ENCODE measurements at places on chromosomes 2 and 18.

GRCh38 chr18:78049281-78049680 lies 799.6 kb downstream of the GALR1 start:
- DNase-seq, result no peak

GRCh38 chr18:57538614-57539013 lies 47.9 kb downstream of the FECH start:
- DNase-seq, result no peak

DNA sequence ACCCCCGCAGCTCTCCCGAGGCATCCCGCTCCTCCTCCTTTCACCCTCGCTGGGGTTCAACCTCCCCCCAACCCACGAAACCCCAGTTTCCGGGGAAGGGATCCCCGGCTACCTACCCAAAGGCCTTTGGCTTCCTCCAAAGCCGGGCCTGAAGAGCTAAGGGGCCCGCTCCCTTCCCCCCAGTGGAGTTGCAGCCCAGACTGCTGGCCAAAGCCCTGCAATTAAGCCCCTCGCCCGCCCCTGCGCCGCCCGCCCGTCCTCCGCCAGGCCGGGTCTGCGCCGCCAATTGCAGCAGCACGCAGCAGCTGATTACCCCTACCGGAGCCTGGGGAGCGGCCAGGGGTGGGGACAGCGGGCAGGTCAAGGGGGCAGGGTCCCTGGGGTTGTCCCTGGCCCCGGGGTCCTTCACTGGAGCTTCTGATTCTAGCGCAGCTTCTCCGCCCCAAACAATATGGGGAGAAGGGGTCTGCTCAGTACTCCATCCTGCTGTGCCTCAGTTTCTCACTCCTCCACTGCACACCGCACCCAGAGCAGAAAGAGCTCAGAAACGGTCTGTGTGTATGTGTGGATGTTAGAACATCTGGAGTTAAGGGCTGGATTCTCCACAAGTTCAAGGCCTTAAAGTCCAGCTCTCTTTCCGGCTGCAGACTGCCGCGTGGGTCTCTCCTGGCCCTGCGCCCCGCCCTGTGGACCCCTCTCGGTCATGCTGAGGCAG lies 16.9 kb downstream of the WNT10A start:
- DNase-seq, result peak; percentile 21

DNA sequence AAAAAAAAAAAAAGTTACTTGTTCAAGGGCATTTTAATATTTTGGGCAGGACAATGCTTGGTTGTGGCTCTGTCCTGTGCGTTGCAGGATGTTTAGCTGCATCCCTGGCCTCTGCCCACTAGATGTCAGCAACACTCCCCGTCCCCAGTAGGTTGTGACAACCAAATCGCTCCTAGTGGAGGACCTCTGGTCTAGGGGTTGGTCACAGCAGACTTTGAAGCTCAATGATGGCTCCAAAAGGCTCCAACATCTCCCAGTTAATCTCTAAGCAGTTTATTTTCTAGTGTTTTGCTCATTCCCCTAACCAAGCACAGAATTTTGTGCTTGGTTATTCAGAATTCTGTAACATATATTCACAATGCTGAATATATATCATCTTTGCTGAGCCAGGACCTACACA lies 67.0 kb downstream of the CHRNA1 start:
- peak; percentile 88 for DNase-seq

DNA sequence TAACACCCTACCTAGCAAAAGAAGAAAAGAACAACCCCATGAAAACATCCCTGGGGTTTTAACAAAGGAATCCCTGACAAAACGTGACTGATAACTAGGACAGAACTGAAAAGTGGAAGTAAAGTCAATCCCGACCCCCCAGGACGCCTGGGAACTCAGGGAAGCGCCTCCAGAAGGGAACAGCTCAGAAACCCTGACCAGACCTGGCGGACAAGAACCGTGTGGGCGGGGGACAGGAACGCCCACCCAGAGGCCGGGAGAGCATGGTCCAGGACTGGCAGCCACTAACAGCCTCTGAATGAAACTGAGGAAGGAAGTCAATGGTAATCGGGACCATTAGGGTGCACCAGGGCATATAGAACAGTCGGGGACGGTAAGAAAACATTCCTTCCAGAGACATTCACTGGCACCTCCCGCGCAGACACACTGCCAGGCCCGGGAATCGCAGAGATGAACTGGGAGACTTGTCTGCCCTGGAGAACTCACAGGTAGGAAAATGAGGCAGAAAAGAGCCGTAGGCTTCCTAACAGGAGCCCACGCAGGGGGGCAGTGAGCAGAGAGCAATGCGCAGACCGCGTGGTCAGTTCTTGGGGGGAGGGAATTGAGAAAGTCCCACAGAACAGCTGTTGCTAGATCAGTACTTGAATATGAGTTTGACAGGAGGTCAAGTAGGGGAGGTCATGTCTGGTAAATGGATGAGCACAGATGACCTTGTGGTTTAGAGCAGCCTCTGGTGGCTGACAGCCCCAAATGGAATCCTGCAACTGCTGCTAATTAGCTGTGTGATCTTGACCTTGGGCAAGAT lies 1.3 kb upstream of the TBC1D8 start:
- peak; percentile 57 for DNase-seq

- DNase-seq, result no peak
These were observed 67.8 kb downstream of the ODC1 start for GRCh38 chr2:10380048-10380926.

DNA sequence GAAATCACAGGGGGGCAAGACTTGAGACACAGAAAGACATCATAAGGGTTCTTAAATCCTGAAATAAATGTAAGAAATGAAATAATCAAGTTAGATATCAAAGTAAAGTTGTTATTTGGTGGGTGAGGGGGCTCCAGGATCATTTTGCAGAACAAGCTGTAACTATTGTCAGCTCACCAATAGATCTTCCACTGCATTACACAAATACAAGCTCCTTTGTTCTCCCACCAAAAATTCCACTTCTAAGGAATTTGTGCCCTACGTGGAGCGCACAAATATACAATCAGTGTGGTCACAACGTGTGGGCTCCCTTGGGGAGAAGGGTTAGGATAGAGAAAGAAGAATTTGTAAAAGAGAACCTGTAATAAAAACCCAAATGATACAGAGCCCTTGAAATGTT lies 19.2 kb upstream of the GALNT5 start:
- no peak for DNase-seq
